ENCODE measurements at places on chromosomes 2 and 18.
A peak's percentile ranks its signal among the peaks of the same experiment; 100 is the strongest.

DNA sequence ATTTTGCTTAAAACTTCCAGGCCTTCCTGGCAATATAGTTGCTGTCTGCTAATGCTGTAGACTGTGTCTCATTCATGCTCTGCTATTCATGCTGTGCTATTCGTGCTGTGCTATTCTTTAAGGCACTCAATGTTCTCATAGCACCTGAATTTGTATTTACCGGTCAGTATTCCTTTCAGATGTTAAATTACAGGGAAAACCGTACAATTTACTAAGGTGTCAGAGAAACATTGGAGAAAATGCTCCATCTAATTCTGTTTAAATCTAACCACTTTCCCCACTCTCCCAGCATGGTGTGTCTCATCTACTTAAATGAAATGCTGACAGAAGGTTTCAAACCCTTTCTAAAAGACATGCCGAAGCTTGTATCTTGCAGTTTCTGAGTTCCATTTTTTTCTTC is 25.0 kb downstream of the FAM171B start:
- no peak for DNase-seq

GRCh38 chr2:161384864-161385263 is 31.2 kb upstream of the TBR1 start:
- DNase-seq: no peak

DNA sequence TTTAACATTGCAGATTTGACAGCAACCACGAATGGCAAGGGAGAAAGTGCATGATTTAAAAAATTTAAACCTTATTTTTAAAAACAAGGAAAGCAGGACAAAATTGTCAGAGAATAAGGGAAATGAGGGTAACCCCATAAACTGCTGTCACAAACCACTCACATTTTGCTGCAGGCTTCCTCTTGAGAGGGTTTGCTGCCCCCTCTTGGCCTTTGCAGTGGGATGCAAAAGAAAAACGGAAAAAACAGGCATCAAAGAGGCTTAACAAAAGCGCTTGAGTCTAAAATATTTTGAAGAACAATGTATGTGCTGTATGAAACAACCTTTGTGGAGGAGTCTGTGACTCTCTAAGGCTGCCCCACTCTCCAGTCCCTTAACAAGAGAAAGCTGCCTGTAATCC is 91.6 kb downstream of the TMX3 start:
- peak; percentile 26 for DNase-seq

- DNase-seq: peak; percentile 10
Measured at GRCh38 chr2:7356909-7357584, 439.8 kb downstream of the RNF144A start.

DNA sequence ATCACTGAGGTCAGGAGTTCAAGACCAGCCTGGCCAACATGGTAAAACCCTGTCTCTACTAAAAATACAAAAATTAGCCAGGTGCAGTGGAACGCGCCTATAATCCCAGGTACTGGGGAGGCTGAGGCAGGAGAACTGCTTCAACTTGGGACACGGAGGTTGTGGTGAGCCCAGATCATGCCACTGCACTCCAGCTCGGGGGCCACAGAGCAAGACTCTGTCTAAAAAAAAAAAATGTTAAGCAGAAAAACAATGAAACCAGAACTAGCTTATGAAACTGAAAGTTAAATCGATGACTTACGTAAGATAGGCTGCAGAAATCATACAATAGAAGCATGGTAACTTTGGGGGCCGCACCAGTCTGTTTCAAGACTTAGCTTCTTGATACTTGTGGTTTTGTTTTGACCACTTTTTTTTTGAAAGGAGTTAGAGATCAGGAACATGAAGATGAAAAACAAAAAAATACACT is 6.2 kb upstream of the GPR155 start:
- no peak for DNase-seq

GRCh38 chr2:235066490-235066889 is 114.7 kb downstream of the SH3BP4 start:
- DNase-seq: no peak

DNA sequence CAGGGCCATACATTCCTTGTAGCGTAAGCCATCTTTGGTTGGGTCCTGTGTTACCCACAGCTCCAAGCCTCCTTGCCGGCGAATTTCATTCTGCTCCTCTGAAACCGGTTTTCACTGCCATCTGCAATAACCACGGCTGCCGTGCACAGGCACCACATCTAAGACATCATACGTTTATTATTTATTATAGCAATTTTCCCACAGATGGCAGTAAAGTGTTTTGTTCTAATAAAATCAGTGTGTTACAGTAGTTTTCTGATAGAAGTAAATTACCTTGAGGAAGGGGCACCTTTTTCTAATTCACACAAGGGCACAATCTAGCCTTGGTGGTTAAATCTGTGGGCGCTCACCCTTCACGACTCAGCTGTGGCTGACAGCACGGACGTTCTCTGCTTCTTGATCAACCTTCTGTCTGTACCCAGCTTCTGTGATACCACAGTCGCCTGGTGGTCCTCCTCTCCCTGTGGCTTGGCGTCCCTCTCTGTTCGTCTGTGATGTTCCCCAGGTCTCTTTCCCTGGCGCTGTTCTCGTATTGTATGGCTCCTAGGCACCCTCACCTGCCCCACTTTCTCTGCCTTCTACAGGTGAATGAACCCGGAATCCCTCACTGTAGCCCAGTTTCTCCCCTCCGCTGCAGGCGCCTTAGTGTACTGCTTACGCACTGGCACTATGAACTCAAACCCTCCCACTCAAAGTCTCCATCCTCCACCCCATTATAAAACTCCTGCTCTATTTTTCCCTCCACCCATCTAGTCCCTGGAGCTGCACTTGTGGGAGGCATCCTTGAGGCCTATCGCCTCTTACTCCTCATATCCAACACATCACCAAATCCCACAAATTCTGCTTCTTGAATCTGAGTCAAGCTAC is 236.8 kb downstream of the DYSF start:
- DNase-seq: no peak

GRCh38 chr2:150125188-150125587 is 362.3 kb downstream of the RND3 start:
- DNase-seq: no peak

DNA sequence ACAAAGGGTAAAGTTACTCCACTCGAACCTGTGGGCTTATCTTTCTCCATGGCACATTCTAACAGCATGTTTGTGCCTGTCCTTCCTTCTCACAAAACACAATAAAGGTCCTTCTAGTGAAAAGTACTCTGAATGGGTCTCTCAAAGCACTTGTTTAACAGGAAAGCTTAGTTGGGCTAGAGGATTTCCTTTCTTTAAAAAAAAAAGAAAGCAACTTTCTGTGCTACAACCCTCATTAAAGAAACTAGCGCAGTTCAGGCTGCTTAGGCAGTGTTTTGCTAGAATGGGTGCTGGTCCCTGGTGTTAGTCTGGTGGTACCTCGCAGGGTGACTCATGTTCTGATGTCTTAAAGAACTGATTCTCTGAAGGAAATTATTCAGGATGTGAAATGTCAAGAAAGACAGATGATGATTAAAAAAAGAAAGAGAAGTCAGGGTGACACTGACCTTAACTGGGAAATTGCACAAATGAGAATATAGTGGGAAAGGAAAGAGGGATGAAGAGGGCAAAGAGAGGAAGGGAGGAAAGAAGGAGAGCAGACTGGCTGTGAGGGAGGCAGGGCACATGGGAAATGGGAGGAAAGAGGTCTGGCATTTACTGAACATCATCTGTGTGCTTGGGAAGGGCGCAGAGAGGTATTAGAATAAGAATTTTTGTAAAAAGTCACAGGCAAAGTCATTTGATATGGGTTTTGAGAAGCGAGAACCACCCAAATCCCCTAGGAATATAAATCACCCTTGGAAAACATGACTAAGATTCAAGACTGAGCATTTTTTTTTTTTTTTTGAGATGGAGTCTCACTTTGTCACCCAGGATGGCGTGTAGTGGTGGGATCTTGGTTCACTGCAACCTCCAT is 74.9 kb downstream of the ATP8B1 start:
- no peak for DNase-seq

DNA sequence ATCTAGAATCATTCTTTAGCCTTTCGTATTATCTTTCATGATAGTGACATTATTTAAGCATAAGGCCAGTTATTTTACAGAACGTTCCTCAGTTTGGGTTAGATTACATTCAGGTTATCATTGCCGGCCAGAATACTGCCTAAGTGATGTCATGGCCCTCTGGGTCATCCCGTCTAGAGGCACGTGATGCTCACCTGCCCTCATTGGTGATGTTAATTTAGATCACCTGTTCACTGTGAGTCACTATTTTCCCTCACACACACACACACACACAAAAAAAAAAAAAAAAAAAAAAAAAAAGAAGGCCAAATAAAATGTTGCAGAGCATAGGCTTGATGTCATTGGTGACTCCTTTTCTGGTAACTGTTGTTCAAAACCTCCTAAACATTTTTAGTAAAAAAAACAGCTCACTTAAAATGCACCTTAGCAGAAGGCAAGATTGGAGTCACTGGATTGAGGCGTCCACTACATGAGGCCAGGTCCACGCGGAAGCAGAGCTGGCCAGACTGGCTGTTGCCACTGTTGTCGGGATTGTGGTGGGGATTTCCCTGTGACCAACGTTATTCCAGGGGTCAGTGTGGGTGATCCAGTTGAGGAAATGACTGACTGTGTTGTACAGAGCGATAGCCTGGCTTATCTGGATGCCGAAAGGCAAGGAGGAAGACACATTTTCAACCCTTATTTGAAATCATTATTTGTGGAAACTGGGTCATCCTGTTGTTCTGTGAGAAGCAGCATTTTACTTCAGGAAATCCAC is 52.1 kb upstream of the CNGA3 start:
- peak; percentile 30 for DNase-seq

- DNase-seq: no peak
Measured at GRCh38 chr2:241274127-241274526, 41.3 kb downstream of the HDLBP start.

- peak; percentile 14 for DNase-seq
Measured at GRCh38 chr18:47050468-47050867, 15.0 kb upstream of the ELOA2 start.

DNA sequence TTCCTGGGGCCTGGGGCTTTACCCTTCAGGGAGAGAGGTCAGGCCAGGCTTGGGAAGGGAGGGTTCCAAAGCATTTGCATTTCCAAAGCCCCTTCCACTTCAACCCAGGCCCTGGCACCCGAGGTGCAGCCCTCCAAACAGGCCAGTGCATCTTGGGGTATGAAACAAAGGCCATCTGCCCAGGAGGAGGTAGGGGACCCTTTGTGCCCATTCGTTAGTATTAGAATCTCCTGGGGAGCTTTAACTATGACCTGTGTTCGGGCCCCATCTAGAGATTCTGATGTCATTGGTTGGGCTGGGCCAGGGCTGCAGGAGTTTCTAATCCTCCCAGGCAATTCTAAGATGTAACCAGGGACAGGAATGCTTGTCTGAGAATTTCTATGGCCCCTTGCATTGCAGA is 73.6 kb downstream of the CIB4 start:
- DNase-seq: no peak

DNA sequence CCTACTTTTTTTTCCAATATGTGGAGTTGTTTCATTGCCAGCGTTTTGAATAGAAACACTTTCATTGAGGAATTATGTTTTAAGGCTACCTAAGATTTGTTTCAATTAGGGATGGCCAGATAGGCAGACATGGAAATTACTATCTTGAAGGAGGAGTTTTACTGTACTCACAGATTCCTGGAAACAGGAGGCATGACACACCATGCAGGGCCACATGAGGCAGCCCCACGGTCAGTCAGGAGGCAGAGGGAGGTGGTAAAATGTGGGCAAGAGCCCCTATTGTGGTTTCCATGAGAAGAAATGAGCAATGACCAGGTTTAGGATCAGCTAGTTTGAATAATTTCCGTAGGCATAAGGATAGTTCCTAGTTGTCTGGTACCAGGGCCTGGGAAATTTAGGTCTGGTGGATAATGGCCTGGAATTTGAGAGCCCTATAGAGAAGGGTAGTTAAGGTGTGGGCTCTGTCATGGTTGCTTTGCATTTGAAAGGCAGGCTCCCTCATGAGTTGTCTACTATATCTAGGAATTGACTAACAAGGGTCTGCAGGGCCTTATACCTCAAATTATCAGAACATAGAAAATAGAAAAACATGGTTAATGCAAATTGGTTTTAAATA is 360.0 kb upstream of the KCNJ3 start:
- no peak for DNase-seq

DNA sequence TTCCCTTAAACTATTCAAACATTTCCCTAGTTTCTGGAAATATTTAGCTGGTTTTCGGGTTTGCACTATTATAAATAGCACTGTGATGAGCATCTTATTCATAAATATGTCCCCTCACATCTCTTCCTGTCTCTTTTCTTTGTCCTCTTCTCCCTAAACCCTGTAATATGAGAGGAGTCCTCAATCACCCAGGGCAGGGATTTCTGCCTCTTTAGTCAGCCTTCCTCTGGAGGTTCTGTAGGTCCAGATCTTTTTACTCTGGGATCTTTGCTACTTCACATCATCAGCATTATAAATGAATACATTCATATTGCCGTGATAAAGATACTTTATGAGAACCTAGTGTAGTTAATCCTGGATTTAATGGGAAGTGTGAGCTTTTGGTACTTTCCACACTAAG is 87.9 kb upstream of the TTN start:
- no peak for DNase-seq

GRCh38 chr2:121002597-121002996 is 266.9 kb downstream of the GLI2 start:
- DNase-seq: no peak

GRCh38 chr2:191878548-191879279 is 31.8 kb upstream of the CAVIN2 start:
- DNase-seq: no peak

GRCh38 chr2:235027558-235028214 is 75.9 kb downstream of the SH3BP4 start:
- no peak for DNase-seq

DNA sequence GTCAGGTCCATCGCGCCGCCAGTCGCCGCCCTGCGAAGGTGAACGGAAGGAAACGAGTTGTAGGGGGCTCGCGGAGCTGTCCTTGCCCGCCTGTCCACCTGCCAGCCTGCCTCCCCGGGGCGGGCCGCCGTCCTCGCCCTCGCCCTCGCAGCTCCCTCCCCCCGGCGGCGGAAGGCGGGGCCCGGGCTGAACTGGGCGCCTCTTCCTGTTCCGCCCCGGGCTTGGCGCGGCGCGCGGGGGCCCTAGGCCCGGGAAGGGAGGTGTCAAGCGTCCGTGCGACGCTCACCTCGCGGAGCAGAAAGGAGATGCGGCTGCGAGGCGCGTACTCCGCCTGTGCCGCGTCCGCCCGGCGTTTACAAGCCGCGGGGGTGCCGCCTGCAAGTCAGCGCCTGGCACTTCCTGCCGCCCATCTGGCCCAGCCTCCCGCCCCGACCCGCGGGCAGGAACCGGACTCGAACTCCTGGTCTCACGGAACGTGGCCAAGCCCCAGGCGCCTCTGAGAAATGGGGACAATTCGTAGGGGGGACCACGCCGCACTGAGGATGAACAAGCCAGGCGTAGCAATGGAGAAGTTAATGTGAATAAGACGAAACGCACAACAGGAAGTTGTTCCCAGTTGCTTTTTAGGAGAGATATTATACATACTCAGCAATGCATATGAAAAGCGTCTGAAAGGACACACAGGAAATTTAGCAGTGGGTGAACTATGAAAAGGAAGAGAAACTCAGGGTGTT is at the start of gene CNPPD1:
Gene CNPPD1 (minus strand): TSS at position 108 of the 734 bp plus-strand sequence. CDS start 97 bp downstream, at position 11.
- DNase-seq: peak; percentile 78

- DNase-seq: no peak
Measured at GRCh38 chr2:119117891-119118882, 40.4 kb downstream of the C1QL2 start.

Measured in HuH-7 (cell line).